ENCODE measurements at places on chromosomes 2 and 18. TPM values are rescaled to one million over a fixed set of nuclear protein-coding genes. Genes with fewer than 3 reads are reported as not detected.

DNA sequence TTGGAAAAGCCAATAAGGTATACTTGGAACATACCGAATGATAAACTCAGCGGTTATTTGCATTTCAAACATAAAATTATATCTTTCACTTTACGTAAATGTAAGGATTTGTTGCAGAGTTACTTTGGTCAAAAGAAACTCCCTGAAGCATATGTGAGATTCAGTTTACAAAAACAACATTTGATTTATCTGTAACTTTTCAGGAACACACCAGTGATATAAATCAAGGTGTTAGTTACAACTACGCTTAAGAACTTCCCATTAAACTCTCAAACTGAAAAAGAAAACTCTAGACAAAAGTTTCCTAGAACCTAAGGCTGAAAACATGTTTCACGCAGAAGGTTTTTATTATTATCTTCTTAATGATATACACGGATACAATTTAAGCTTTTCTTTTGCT lies 110.6 kb upstream of the MEIS1 start:
- no peak overlapping the region for H3K4me3 ChIP-seq
- H3K27me3 ChIP-seq, result peaks cover 5% of the 10 kb centered on the region
- no peak overlapping the region for H3K27ac ChIP-seq
- DNase-seq, result no peak
- no peaks in the 10 kb centered on the region for H3K4me1 ChIP-seq

DNA sequence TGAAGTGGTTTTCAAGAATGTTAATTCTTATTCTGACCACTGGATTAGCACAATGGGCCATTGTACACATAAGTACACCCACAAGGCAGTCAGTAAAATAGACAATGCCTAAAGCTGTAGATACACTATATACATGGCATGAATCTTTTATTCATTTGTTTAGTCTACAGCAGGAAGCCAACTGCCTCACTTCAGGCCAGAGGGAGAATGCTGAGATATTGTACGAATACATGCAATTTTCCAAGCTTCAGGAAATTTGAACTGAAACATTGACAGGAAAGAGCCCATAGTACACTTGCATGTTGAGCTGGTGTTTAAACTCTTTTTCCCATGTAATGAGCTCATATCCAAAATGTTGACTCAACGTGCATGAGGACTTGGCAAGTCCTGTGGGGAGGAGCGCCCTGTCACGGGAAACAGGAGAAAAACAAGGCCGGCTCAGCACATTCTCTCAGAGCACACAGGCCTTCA lies 111.6 kb upstream of the CYP1B1 start:
- H3K4me3 ChIP-seq, result no peak overlapping the region
- no peak for DNase-seq
- H3K4me1 ChIP-seq, result peaks cover 3% of the 10 kb centered on the region
- H3K27ac ChIP-seq, result peak overlapping the region; percentile 83
- H3K36me3 ChIP-seq, result no peaks in the 10 kb centered on the region
- no peaks in the 10 kb centered on the region for H3K27me3 ChIP-seq

- no peak overlapping the region for H3K4me3 ChIP-seq
- H3K4me1 ChIP-seq, result no peaks in the 10 kb centered on the region
- H3K36me3 ChIP-seq, result no peaks in the 10 kb centered on the region
- H3K27ac ChIP-seq, result no peak overlapping the region
- DNase-seq, result no peak
Measured at GRCh38 chr2:212905640-212906201, 245.7 kb downstream of the IKZF2 start.

- no peak overlapping the region for H3K4me3 ChIP-seq
- H3K36me3 ChIP-seq, result no peaks in the 10 kb centered on the region
- H3K27ac ChIP-seq, result no peak overlapping the region
- H3K4me1 ChIP-seq, result no peaks in the 10 kb centered on the region
- peak; percentile 23 for DNase-seq
- no peaks in the 10 kb centered on the region for H3K27me3 ChIP-seq
Measured at GRCh38 chr2:236857781-236858180, 227.9 kb upstream of the COPS8 start.

DNA sequence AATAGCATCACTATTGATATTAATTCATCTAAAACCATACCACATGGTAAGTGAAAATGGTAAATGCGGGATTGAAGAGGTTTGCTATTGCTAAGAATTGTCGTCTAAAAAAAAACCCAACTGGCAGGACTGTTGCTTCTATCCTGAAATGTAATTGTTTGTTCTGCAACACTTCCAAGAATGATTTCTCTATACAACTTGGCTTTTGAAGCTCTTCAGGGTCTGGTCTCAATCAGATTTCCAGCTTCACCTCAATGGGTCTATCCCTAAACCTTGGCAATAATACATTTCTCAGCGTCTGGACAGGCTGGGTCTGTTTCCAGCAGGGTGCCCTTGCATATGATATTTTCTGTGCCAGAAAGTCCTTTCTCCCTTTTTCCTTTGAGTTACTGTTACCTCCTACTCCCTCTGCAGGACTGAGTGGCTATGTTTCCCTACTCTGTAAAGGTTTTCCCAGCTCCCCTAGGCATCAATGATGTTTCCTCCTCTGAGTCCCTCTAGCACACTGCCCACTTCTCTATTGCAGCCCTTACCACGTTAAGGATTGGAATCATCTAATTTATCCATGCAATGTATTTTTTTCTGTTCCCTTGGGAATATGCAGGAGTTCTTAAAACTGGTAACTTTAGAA lies 118.2 kb upstream of the REV1 start:
- DNase-seq, result no peak
- no peaks in the 10 kb centered on the region for H3K4me1 ChIP-seq
- no peaks in the 10 kb centered on the region for H3K36me3 ChIP-seq
- no peaks in the 10 kb centered on the region for H3K27me3 ChIP-seq

- H3K4me3 ChIP-seq, result no peak overlapping the region
- H3K4me1 ChIP-seq, result no peaks in the 10 kb centered on the region
- H3K27me3 ChIP-seq, result no peaks in the 10 kb centered on the region
- no peak overlapping the region for H3K27ac ChIP-seq
- peaks cover 13% of the 10 kb centered on the region for H3K36me3 ChIP-seq
Measured at GRCh38 chr18:75283731-75284130, 73.1 kb downstream of the TSHZ1 start.

GRCh38 chr2:219965287-219966194 lies 338.1 kb downstream of the SLC4A3 start:
- H3K27me3 ChIP-seq, result no peaks in the 10 kb centered on the region
- no peaks in the 10 kb centered on the region for H3K4me1 ChIP-seq
- no peak for DNase-seq
- no peak overlapping the region for H3K27ac ChIP-seq
- H3K4me3 ChIP-seq, result no peak overlapping the region
- no peaks in the 10 kb centered on the region for H3K36me3 ChIP-seq

DNA sequence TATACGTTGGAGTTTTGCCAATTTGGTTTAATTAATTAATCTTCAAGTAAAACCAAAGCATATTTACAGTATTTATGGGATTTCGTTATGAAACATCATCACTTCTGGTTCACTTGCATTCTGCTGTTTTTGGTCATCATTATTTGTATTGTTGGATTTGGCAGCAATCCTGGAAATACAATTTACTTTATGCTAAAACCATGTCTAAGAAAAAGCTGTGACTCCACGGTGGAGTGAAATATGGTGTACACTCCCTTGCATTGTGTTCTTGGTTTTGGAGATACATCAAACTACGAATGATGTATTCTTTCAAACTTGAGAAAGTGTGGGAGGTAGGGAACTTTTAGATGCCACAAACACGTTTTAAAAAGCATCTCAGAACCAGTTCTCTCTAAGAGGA lies 106.4 kb downstream of the CTAGE1 start:
- H3K27ac ChIP-seq, result no peak overlapping the region
- no peaks in the 10 kb centered on the region for H3K36me3 ChIP-seq
- H3K27me3 ChIP-seq, result no peaks in the 10 kb centered on the region
- H3K4me1 ChIP-seq, result no peaks in the 10 kb centered on the region

- no peaks in the 10 kb centered on the region for H3K36me3 ChIP-seq
- DNase-seq, result no peak
- H3K27me3 ChIP-seq, result no peaks in the 10 kb centered on the region
- H3K4me3 ChIP-seq, result no peak overlapping the region
Measured at GRCh38 chr2:210536973-210537650, 19.3 kb upstream of the CPS1 start.

GRCh38 chr2:98137196-98137595 lies 50.2 kb downstream of the VWA3B start:
- H3K4me3 ChIP-seq, result no peak overlapping the region
- no peak overlapping the region for H3K27ac ChIP-seq

Gene ZNF521
- total RNA-seq, result 3.7 TPM

Gene ETAA1
- 6.4 TPM for total RNA-seq

Gene TEX44
- total RNA-seq, result not detected

Gene RAB31
- 7.9 TPM for total RNA-seq

Gene MYOM1
- total RNA-seq, result 48.4 TPM

Gene DOK6
- 1.0 TPM for total RNA-seq

Gene SMYD1
- not detected for total RNA-seq

Measured in liver (tissue), 10 donors.